Naive thymus-derived CD8-positive, alpha-beta T cell (primary cell): ENCODE measurements at places on chromosomes 16 and 17.
A peak's percentile ranks its signal among the peaks of the same experiment; 100 is the strongest.

DNA sequence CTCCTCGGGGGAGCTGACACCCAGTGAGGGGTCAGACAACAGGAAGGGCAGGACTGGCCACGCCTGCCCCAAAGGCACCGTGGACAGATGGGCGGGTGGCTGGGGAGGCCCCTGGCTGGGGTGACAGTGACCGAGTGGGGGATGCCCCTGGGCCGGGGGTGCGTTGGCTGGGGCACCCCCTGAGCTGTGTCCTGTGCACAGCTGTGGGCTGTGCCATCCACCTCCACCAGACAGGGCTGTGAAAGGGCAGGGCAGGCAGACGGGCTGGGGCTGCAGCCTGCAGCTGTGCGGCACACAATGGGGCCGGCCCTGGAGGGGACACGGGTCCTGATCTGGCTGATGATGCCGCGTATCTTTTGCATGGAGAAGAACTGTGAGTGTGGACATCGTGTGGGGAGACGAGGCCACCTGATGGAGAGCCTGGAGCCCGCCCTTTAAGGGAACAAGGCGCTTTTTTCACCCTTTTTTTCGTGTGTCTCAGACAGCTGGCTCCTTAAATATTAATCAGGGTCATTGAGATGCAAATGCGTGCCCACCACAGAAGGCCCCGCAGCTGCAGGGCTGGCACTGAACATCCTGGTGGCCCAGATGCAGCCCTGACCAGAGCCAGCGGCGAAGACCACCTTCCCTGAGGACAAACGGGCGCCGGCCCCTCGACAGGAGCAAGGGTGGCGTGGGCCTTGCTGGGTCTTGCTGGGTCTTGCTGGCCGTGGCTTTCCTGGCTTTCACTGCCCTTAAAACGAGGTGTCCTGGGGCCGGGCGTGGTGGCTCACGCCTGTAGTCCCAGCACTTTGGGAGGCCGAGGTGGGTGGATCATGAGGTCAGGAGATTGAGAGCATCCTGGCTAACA, 42.4 kb upstream of the GNG13 start:
- DNase-seq: no peak

DNA sequence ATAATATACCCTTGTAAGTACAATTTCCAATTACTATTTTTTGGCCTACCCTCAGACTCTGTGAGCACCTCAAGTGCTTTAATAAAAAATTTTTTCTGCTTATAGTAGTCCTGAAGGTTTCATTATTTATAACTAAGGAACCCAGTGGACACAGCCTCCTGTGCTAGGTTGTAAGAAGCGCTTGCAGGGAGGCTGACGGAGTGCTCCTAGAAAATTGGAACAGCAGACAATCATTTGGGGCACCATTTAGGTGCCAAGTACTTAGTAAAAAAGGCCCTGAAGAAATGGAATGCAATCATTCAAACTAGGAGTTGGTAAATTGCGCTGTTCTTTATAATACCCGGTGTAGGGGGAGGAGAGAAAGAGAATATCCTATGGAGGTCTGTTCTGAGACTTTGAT, 19.8 kb downstream of the CA10 start:
- DNase-seq: no peak

DNA sequence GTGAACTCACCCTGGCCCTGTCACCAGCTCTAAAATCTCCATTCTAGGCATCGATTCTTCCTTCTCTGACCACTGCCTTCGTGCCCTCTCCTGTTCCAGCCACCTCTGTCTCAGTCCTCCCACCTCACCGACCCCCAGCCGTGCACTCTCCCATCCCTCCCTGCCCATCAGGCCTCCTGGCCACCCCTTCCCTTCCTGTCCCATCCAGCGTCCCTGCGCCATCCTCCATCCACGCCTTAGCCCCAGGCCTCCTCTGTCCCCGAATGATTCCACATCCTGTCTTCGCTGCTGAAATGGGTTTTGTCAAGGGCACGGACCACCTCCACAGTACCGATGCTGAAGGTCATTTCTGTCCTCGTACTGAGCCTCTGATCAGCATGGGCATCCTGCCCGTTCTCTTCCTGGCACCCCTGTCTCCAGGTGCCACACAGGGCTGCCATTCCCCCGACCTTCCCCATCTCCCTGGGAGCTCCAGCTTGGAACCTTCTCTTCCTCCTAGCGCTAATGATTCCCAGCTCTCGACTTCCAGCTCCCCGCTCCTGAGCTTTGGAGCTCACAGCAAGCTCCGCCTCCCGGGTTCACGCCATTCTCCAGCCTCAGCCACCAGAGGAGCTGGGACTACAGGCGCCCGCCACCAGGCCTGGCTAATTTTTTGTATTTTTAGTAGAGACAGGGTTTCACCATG, 2.6 kb downstream of the TRIM65 start:
- DNase-seq: no peak

- no peak for DNase-seq
These were observed 271.5 kb upstream of the C16orf82 start for GRCh38 chr16:26795184-26795583.

- DNase-seq: no peak
These were observed 311.5 kb downstream of the RBFOX1 start for GRCh38 chr16:7644176-7644575.

DNA sequence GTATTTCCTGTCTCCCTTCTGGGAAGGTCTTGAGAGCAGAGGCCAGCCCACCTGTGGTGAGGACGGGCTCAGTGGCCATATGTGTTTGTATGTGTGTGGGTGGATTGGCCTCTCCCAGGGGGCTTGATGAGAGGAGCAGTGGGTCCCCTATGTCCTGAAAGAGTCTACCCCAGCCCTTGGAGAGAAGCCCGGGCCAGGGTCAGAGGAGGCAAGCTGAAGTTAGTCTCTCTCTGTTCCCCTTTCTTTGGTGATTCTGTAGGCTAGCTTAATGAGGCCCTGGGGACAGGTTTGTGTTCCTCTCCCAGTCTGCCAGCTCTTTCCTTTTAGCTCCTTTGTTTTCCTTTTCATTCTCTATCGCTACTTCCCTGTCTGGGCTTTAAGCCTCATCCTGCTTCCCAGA, 23.8 kb upstream of the NFATC3 start:
- DNase-seq: no peak

- peak; percentile 75 for DNase-seq
These were observed at the start of gene CENPV for GRCh38 chr17:16353317-16354174. CENPV (minus strand) TSS chr17:16353469; CDS start chr17:16353436, 33 bp downstream.

DNA sequence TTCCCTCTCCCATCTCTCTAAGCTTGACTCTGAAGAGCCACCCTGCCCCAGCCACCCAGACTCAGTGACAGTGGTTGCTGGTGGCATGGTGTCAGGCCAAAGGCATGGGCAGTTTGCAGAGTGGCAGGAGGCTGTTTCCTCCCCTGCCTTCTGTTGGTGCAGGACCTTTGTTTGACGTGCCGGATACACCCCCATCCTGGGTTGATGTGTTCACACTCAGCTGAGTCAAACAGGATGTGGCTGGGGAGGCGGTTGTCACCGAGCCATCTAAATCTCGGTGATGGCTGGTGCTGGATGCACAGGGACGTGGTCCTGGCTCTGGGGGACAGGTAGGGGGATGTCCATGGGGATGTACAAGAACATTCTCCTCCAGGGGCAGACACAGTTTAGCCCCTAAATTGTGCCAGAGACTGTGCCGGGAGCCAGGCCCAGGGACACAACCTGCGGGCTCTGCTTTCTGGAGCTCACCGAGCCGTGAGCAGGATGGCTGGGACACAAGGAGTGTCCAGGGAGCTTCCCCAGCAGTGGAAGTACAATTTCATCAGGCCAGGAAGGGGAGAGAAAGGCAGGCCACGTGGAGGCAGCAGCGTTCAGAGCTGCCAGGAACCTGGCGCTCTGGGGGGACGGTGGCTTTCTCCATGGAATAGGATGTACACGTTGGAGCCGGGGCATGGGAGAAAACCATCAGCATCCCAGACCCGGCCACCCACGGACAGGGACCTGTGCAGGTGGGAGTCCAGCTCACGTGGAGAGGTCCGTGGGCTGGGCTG, 264.2 kb downstream of the SEC14L1 start:
- peak; percentile 83 for DNase-seq

DNA sequence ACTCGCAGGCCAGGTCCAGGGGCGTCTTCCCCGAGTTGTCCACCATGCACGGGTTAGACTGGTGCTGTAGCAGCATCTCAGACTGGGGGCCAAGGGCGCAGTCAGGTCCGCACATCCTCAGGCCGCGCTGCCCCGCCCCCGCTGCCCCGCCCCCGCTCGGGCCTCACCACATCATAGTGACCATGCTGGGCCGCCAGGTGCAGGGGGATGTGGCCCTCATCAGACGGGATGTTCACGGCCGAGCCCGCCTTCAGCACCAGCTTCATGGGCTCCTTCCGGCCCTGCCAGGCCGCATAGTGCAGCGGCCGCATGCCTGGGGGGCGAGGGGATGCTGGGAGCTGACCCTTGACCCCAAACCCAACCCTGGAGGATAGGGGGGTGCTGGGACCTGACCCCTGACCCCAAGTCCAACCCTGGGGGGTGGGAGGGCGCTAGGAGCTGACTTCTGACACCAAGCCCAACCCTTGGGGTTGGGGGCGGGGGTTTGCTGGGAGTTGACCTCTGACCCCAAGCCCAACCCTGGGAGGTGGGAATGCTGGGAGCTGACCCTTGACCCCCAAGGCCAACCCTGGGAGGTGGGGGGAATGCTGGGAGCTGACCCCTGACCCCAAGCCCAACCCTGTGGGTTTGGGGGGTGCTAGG, 7.0 kb downstream of the CASKIN1 start:
- DNase-seq: no peak

GRCh38 chr17:17779015-17779611, 57.7 kb downstream of the SREBF1 start:
- no peak for DNase-seq

GRCh38 chr17:7441266-7441665, 2.0 kb downstream of the FGF11 start:
- no peak for DNase-seq

GRCh38 chr17:74160656-74161502, 42.6 kb upstream of the RPL38 start:
- no peak for DNase-seq

DNA sequence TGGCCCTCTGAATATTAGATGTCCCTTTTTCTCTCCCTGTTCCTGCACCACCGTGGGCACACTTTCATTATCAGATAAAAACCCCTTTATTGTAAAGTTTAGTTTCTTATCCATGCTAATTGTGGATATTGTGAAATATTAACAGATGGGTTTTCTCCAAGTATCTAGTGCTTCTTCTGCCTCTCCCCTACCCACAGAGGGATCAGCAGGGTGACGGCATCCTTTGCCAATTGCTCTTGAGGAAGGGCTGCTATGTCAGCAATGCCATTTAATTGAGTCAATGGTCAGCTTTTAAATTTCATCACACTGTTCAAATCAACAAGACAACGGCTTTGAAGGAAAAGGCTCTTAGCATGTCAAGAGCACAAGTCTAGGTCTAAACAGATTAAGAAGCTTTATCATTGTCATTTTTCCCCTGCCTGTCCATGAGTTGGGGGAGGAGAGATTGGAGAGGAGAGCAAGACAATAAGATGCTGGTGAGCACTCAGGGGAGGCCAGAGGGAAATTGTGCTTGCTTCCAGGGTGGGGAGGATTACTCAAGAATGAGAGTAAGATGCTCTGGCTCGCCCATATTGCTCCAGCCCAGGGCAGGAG, 443.0 kb upstream of the CCL2 start:
- DNase-seq: no peak

DNA sequence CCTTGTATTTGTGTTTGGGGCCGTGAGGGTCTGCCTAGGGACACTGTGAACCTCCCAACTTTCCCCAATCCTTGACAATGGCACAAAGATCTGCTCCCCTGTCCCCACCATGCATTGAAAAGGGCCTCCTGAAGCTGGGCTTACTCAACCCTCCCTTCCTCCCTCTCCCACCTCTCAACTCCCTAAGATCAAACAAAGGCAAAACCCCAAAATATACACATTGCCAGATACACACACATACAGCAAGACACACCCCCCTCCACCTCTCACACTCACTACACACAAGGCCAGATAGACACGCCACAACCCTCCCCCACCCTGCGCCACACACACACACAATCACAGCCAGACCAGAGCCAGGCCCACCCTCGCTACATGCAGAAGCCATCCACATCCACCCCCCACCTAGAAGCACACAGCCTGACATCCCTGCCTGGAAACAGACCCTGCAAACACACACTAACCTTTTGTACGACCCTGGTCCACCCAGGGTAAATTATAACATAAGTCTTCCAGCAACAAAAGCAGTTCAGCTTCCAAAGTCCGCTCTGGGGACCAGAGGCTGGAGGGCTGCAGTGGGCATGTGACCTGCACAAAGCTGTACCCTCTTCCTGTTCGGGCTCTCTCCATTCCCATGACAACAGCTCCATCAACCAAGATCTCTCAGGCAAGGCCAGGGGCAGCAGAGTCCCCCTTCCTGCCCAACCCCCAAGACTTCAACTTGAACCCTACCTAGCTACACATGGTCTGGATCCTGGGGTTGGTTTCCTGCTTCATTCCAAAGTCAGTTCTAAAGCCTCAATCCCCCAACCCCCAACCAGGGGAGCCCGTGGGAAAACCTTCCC, 1.9 kb downstream of the PCGF2 start:
- no peak for DNase-seq

DNA sequence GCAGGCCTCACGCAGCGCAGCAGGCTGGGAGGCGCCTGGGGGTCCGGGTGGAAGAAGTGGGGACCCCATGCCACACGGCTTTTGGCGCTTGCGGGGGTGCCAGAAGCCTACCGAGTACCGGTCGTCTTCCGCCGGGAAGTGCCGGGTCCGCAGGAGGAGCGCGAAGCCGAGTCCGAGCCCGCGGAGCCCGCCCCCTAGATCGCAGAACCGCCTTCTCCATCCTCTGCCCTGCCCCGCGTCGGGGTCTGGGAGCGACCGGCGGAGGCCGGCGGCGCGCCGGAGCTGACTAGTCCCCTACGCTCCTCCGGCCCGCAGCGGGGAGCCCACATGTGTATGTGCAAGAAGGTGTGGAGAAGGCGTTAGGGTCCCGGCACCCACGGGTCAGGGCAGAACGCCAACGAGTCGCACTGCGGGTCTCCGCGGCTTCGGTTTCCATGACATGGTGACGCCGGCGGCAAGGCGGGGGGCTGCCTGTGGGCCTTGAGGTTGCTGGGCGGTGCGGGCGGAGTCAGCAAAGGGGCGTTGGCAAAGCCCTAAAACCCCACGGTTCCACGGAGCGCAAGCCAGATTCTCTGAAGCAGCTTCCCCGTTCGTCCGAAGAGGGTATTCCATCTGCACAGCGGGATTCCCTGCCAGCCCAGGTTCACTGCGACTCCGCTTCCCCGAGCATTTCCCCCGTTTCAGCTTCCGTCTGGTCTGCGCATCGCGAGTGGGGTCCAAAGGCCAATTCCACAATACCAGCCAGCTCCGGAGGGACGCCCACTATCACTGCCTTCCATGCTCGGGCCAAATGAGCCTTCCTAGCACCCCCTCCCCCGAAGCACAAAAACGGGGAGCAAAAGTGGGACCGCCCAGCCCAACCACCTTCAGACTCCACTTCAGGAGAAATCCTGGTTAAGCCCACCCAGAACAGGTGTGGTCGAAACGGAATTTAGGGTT, 2.3 kb upstream of the LHX1 start:
- peak; percentile 37 for DNase-seq

GRCh38 chr17:64328859-64329531, 61.7 kb downstream of the PECAM1 start:
- DNase-seq: no peak

- no peak for DNase-seq
These were observed 867.2 kb downstream of the CDH11 start for GRCh38 chr16:64254443-64255367.
